ENCODE measurements at places on chromosomes 7 and 10.

DNA sequence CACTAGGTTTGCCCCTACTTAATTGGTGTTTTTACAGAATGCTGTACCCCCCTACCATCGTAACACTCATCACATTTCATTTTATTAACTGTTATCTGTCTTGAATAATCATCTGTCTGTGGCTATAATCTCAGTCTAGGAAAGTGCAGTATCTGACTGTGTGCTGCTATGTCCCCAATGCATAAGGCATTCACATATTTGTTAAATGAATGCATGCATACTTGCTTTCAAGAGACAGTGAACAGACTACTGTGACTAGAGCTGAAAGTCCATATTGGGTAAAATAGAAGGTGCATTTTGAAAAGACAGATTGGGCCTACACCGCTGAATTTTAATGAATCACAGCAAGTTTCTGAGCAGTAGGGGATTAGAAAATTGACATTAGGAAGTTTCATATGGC lies 112.3 kb downstream of the ARHGAP12 start:
- DNase-seq, result no peak

GRCh38 chr7:1254281-1255079 lies 21.8 kb downstream of the UNCX start:
- no peak for DNase-seq

- DNase-seq, result no peak
These were observed 1.8 kb downstream of the ZMIZ2 start for GRCh38 chr7:44750424-44750823.

DNA sequence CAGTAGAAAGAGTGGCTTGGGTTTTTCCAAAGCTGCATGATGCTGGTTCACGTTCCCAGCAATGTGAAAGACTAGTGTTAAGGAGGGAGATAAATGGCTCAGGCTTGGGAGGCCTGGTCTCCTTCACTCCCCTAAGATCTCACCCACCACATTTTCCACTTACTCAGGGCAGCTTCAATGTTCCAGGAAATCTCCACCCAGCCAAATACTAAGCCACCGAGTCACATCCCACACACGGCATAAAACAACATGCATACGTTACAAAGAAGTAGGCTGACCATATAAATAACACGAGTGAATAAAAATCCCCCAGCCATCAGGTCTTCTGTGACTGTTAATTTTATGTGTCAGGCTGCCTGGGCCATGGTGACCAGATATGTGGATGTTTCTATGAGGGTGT lies 303.5 kb downstream of the SFMBT2 start:
- DNase-seq, result no peak

GRCh38 chr7:144820552-144820951 lies 15.3 kb downstream of the TPK1 start:
- peak; percentile 41 for DNase-seq

DNA sequence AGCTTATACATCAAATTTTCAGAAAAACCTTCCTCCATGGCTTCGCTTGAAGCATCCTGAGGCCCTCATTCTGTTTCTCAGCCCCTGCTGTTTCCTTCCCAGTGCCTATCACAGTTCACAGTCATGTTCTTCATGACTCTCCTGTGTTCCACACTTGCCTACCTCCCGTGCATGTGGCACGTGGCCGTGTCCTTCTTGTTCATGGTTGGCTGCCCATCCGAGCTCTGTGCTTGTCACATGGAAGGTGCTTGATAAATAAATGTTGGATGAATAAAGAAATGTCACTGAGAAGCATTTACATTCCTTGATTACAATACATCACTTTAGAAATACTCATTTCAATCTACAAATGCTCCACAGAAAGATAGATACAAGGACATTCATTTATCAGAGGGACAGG lies 23.7 kb upstream of the EGFR start:
- no peak for DNase-seq

DNA sequence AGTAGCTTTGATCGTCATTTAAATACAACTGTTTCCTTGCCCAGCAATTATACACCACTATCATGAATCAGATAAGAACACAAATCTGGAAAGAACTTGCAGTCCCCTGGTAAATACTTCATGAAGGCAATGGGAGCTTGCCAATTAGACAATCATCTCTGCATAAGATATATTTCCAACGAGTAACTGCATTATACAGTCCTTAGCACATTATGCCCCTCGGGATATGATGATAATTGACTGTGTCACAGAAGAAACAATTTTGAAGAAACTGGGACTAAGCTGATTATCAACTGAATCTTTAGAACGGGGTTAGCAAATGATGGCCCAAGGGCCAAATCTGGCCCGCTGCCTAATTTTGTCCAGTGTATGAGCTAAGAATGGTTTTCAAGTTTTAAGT lies 155.7 kb downstream of the TRIL start:
- no peak for DNase-seq

DNA sequence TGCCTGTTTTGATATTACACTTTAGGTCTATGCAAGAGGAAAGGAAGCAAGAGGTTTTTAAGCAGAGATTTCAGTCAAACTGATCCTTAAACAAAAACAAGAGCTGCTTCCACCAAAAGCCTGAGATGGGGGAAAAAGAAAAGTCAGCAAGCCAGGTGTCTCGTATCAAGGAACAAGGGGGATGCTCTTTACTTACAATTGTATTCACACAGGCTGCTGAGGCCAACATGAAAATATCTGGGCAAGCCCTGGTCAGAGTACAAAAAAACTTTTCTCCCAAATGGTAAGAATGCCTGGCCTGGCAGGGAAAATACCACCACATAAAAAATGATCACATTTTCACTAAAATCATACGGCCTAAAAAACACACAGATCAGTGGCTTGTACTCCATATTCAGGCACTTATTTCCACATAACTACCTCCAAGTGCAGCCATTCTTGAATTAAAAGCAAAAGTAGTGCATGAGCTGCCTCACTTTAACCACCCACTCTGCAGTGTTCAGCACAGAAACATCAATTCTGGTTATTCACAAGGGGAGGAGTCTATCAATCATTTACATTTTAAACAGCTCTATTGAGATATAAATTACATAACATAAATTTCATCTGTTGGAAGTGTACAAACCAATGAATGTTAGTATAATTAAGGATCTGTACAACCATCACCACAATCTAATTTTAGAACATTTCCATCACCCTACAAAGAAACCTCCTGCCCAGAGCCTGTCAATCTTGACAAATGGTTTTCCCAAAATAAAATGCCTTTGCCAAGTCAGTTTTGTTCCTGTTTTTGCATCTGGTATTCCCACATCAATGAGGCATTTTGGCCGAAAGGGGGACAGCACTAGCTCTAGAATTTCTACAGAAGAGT lies 70.2 kb downstream of the GRB10 start:
- DNase-seq, result no peak

DNA sequence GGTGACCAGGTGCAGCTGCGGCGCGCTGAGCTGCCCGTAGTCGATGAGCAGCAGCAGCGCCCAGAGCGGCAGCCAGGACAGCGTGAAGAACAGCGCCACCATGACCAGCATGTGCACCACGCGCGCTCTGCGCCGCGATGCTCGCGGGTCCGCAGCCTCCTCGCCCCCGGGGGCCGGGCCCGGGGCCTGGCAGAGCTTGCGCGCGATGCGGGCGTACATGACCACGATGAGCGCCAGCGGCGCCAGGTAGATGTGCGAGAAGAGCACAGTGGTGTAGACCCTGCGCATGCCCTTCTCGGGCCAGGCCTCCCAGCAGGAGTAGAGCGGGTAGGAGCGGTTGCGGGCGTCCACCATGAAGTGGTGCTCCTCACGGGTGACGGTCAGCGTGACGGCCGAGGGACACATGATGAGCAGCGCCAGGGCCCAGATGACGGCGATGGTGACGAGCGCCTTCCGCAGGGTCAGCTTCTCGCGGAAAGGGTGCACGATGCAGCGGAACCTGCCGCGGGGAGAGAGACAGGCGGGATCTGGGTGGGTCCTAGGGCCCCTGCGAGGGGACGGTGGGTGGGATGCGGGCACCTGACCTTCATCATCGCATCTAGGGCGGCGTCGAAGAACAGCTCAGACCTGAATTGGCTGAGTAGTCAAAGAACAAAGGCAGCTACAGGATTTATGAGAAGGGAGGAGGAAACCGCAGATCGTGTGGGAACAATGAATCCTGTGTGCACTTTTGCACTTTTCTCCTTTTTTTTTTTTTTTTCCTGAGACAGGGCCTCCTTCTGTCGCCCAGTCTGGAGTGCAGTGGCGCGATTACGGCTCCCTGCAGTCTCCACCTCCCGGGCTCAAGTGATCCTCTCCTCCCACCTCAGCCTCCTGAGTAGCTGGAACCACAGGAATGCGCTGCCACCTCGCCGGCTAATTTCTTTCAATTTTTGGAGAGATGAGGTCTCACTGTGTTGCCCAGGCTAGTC lies 22.4 kb upstream of the PPA1 start:
- DNase-seq, result no peak

DNA sequence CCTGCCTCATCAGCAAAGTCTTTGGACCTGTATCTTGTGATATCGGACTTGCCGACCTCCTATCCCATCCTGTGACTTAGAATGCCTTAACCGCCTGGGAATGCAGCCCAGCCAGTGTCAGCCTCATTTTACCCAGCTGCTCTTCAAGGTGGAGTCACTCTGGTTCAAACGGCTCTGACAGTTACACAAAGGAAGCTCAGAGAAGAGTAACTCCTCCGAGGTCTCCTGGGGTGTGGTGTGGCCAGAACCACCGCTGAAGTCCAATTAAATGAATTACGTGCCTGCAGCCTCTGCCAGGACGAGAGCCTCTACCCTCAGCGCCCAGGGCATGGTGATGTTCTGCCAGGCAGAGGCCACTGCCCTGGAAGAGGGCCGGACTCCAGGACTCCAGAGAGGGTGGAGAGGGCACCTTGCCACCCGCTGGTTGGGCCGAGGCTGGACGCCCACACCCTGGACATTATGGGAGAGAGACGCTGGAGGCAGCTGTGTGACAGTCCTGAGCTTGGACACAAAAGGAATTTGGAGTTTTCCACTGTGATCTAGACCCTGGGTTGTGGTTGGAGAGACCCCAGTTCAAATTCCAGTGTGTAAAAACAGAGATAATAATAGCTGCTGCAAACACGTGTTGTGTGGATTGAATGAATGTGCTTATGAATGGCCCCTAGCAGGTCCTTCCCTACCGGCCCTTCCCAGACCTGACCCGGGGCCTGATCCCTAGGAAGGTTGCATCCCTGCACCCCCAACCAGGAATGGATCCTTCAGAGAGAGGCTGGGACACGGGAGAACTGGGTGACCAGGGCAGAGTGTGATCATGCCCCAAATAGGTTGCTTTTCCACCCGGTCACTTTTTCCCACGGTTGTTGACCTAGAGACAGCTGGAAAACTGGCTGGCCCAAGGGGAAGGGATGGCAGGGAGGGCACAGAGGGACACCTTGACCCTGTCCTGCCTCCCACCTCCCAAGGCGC lies 37.8 kb upstream of the FZD9 start:
- no peak for DNase-seq

GRCh38 chr10:132487241-132488135 lies 50.1 kb upstream of the INPP5A start:
- DNase-seq, result no peak

Data from CD4-positive, alpha-beta T cell treated with Interleukin-21 for 1 hour (primary cell).